ENCODE measurements at places on chromosomes 5 and 9. TPM values are rescaled to one million over a fixed set of nuclear protein-coding genes. Genes with fewer than 3 reads are reported as not detected.

TTC23L gene
- total RNA-seq: under 0.01 TPM

BTNL3 gene
- total RNA-seq: not detected

CLIC3 gene
- total RNA-seq: 0.75 TPM

SLC25A2 gene
- total RNA-seq: not detected

COL5A1 gene
- 92.6 TPM for total RNA-seq

GABRA6 gene
- total RNA-seq: not detected

SH3TC2 gene
- total RNA-seq: 7.9 TPM

MELK gene
- 16.0 TPM for total RNA-seq

INSYN2B gene
- total RNA-seq: 0.17 TPM

LURAP1L gene
- total RNA-seq: 46.6 TPM

PKD2L2 gene
- total RNA-seq: not detected

OTP gene
- not detected for total RNA-seq

FAM78A gene
- 1.0 TPM for total RNA-seq

All from kidney epithelial cell (primary cell).